ENCODE measurements at places on chromosomes 6 and 20.

GRCh38 chr6:168411130-168411529 lies 29.9 kb upstream of the SMOC2 start:
- DNase-seq: no peak

DNA sequence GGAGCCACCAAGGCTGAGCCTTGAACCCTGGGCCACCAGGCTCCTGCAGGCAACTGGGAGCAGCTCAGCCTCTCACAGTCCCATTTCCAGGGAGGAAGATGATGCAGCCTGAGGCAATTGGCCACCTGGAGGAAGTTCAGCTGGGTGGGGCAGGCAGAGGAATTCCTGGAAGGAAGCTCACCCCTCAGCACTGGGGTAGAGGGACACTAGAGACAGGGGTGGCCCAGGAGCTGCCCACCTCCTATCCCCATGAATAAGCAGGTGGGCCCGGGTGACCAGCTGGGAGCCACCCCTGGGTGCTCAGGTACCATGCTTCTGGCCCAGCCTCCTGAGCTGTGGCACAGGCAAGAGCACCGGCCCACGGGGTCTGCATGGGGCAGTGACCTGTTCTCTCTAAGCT lies 3.6 kb upstream of the HSPA12B start:
- no peak for DNase-seq

GRCh38 chr20:45105317-45105716 lies 4.4 kb upstream of the KCNS1 start:
- DNase-seq: no peak

DNA sequence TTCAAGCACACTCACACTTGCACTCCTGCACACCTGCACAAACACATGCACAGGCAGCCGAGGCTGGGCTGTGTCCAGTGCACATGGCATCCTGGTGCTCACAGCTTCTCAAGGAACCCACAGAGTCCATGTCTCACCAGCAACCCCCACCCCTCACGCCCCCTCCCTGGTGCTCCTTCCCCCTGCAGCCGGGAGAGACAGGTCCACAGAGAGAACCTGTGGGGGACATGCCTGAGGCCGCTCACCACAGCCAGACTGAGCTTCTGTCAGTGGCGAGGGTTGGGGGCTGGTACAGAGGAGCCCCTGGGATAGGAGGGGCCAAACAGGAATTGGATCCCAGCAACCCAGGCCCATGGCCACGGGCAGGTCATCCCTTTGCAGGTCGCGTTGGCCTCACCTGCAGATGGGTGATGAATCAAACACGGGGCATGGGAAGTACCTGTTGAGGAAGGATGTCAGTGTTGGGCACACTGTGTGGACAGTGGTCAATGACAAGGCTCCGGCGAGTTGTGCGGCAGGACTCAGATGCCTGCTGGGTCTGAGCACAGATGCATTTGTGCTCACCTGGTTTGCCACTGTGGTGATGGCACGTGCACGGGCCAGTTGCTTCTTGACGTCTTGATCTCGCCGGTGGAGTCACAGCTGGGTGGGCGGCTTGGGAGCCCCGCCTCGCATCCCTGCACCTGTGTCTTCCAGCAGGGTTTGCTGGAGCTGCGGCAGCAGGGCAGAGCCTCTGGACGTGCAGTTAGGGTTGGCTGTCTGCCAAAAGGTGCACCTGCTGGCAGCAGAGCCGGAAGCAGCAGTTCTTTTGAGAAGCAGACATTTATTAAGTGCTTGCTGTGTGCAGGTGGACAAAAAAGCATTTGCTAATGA lies 113.0 kb downstream of the ERMARD start:
- no peak for DNase-seq

GRCh38 chr6:15628499-15629131 lies 34.2 kb downstream of the DTNBP1 start:
- peak; percentile 23 for DNase-seq

DNA sequence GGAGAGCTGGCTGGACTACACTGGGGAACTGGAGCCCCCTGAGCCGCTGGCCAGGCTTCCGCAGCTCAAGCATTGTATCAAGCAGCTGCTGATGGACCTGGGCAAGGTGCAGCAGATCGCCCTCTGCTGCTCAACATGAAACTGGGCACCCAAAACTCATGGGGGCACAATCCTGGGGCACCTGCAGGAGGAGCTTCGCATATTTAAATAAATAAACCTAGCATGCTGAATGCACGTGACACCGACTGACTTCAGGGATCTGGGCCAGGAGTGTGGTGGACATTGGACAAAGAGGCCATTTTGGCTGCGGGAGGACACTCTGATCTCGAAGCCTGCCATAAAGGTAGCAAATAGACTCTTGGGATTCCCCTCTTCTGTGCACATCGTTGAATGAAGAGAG lies 6.8 kb downstream of the SCAND1 start:
- no peak for DNase-seq

- DNase-seq: no peak
Measured at GRCh38 chr6:115091461-115091860, 748.6 kb upstream of the HS3ST5 start.

DNA sequence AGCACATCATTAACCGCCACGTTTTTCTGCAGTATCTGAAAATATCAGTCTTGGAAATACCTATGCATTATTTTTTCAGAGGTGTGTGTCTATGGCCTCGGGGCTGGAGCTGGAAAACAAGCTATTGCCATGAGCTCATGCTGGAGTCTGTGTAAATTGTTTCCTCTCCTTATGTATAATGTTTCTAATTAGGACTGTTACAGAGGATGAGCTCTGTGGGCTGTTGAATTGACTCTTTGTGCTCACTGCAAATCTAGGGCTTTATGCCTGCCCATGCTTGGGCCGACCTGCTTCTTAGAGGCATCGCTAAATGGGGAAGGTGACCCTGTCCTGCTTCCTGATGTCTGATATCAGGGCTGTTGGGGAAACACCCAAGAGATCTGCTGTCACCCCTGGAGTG lies 80.8 kb upstream of the SLC22A16 start:
- DNase-seq: no peak

DNA sequence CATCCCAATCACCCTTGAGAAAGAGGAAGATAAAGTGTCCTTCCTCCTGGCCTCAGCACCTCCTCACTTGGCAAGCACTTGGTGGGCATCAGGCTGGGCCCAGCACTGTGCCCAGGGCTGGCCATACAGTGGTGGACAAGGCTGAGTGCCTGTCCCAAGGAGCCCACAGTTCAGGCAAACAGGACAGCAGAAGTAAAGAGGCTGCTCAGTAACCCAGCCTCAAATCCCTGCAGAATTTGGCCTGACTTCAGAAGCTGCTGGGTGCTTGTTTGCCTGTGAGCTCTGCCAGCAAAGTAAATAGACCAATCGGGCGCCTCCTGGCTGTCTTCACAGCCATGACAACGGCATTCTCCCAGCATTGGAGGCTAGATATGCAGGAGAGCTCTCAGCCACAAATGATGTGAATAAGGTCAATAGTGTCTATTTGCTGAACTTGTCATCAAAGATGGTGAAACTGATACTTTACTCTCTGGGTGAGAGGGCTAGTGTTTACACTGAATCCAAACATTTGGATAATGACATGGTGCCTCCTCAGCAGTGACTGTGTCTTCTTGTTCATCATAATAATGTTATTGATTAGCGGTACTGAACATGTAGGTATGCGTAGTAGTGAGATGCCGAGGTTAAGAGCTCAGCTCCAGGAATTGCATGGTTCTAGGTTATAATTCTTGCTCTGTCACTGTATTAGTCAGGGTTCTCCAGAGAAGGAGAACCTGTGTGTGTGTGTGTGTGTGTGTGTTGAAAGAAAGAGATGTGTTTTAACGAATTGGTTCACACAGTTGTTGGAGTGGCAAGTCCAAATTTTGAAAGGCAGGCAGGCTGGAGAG lies 36.9 kb upstream of the FANCE start:
- peak; percentile 92 for DNase-seq

DNA sequence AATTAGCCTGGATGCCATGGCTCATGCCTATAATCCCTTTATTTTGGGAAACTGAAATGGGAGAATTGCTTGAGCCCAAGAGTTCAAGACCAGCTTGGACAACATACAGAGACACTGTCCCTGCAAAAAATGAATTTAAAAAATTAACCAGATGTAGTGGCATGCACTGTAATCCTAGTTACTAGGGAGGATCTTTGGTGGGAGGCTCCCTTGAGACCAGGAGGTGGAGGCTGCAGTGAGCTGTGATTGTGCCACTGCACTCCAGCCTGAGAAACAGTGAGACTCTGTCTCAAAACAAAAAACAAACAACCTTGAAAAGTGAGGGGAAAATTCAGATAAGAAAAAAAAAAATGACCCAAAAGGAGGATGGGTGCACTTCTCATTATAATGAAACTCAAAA lies 23.4 kb downstream of the CAP2 start:
- DNase-seq: no peak

DNA sequence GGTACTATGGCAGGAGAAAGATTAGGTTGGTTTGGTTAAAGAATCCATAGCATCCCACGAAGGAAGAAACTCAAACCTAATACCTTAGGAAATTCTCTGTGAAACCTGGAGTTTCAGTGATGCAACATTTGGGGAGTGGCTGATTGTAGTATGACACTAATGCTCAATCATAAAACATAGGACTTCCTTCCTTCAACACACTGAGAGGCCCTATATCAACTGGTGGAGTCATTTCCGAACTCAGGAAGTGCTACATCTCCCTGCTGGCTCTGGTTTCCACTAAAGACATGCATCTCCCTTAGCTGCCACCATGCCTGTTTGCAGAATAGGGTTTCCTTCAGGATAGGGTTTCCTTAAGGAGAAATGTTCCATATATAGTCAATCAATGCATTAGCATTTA lies 5.2 kb upstream of the MANEA start:
- DNase-seq: no peak

- no peak for DNase-seq
Measured at GRCh38 chr20:33859751-33860150, 48.6 kb downstream of the CHMP4B start.

GRCh38 chr6:162029873-162030576 lies 697.5 kb downstream of the PRKN start:
- DNase-seq: no peak

DNA sequence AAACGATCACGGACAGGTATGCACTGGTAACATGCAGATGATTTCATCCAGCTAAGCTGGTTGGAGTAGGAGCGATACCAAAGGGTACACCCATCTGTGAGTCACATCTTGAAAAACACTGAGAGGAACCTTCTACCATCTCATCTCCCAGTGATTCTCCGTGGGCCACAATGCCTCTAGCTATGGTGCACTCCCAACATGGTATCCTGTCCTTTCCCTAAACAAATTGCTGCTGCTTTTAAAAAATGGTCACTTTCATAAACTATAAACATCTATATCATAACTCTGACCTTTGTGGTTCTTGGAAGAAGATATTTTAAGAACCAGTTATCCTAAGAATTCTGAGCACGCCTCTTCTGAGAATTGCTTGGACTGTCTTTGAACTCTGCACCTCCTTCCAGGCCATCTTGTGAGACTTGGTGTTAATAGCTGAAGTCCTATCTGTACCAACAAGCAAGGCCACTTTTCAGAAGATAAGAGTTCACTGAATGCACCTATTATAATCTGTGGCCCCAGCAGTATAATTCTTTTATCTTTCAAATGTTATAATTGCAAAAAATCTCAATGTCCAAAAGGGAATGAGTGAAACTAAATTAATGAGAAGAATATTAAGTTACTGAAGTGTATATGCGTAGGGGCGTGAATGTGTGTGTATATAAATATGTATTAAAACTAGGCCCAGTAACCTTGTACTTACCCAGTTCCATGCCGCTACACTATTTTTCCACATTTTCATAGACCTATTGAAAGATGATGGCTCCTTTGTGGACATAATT lies 70.5 kb upstream of the TPD52L1 start:
- DNase-seq: no peak

DNA sequence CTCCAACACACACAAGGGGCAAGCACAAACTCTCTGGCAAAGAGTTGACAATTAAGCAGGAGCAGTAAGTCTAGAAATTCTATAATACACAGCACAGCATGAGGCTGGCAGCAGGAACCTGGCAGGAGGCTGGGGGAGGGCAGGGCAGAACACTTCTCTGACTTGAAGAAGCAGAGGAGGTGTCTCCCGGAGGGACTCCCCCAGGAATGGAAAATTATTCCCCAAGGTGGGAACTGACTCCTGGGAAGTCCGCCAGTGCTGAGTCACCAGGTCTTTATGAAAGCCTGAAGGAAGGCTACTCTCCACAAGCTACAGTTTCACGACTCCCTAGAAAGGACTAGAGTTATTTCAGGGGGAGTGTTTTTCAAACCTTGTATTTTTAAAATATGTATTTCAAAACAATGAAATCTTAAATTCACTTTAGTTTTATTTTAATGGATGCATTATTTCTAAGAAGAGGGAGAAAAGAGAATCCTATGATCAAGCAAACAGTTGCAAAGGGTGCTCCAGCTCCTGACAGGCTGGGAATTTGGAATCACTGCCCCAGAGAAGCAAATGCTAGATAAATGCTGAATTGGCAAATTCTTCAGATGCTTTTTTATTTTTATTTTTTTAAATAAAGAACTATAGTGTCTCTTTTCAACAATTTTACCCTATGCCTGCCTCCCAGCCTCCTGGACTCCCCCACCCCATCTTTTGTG lies 192.8 kb downstream of the LY86 start:
- no peak for DNase-seq

DNA sequence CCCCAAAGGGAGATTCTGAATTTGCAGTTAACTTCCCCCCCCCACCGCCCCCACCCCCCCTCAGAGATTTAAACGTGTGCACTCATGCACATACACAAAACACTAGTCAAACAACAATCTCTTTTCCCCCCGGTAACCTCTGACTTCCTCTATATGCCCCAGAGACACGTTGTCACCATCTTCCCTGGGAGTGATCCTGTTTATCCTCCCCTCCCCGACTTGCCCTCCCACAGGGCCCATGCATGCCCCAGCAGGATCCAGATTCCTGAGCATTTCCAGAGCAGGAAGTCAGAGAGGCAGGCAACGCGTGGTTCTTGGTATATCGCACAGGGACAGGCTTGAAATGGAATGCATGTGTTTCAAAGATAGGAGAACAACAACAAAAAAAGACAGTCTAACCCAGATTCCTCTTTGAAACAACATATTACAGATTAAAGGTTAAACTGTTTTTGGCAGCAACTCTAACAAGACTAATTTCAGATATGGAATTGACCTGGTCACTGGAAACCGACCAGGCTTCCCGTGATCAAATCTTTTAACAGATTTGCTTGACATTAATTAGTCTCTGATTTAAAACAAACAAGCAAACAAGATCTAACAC lies 1.3 kb downstream of the BLCAP start:
- peak; percentile 93 for DNase-seq

Data from hepatic stellate cell (primary cell).